ENCODE measurements at places on chromosomes 7 and 10.
A peak's percentile ranks its signal among the peaks of the same experiment; 100 is the strongest.

DNA sequence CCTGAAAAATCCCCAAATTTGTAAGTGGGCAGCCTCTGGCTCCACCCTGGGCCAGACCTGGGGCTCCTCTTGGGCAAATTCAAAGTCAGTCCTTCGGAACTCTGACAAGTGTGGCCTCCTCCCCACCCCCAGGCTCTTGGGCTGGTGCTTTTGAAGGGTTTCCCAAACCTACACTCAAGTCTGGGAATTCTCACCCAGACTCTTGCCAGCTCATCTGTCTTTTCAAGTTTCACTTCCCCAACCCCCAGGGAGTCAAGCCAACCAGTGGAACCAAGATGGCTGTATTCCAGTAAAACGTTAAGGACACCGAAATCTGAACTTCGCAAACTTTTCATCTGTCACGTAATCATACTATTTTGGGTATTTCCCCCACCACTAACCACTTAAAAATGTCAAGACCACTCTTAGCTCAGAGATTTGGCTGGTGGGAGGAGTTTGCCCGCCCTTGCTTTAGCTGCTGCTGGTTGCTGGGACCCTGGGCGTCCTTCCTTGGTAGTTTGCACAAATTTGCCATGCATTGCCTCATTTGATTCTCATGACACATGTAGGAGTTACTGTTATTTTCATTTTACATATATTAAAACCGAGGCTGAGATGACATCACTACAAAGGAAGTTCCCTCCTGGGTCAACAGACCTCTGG lies 1.7 kb upstream of the MYO1G start:
- peaks cover 50% of the 10 kb centered on the region for H3K4me1 ChIP-seq
- DNase-seq, result peak; percentile 73
- peaks cover 48% of the 10 kb centered on the region for H3K36me3 ChIP-seq
- no peak overlapping the region for H3K4me3 ChIP-seq
- peak overlapping the region; percentile 77 for H3K27ac ChIP-seq

- peaks cover 50% of the 10 kb centered on the region for H3K36me3 ChIP-seq
- DNase-seq, result no peak
- peaks cover 19% of the 10 kb centered on the region for H3K4me1 ChIP-seq
- no peak overlapping the region for H3K4me3 ChIP-seq
- no peaks in the 10 kb centered on the region for H3K27me3 ChIP-seq
These were observed 108.7 kb downstream of the TYW1 start for GRCh38 chr7:67105377-67105776.

GRCh38 chr10:111125102-111125501 lies 48.3 kb downstream of the ADRA2A start:
- peaks cover 8% of the 10 kb centered on the region for H3K27me3 ChIP-seq
- H3K36me3 ChIP-seq, result no peaks in the 10 kb centered on the region
- H3K4me3 ChIP-seq, result no peak overlapping the region
- DNase-seq, result no peak

GRCh38 chr10:9140373-9140772 lies 1085.9 kb downstream of the GATA3 start:
- no peaks in the 10 kb centered on the region for H3K4me1 ChIP-seq
- no peaks in the 10 kb centered on the region for H3K36me3 ChIP-seq
- H3K27ac ChIP-seq, result no peak overlapping the region
- DNase-seq, result no peak

GRCh38 chr10:80379701-80380100 lies 23.1 kb downstream of the DYDC2 start:
- no peaks in the 10 kb centered on the region for H3K36me3 ChIP-seq
- H3K27me3 ChIP-seq, result no peaks in the 10 kb centered on the region
- DNase-seq, result no peak
- no peak overlapping the region for H3K4me3 ChIP-seq

- H3K27me3 ChIP-seq, result no peaks in the 10 kb centered on the region
- H3K4me1 ChIP-seq, result no peaks in the 10 kb centered on the region
- H3K4me3 ChIP-seq, result no peak overlapping the region
- no peak overlapping the region for H3K27ac ChIP-seq
These were observed 14.7 kb upstream of the NXPH1 start for GRCh38 chr7:8418629-8419245.

GRCh38 chr10:45061982-45062381 lies 61.3 kb downstream of the ZNF22 start:
- H3K36me3 ChIP-seq, result no peaks in the 10 kb centered on the region
- no peak overlapping the region for H3K27ac ChIP-seq
- no peaks in the 10 kb centered on the region for H3K27me3 ChIP-seq
- no peaks in the 10 kb centered on the region for H3K4me1 ChIP-seq
- no peak for DNase-seq
- no peak overlapping the region for H3K4me3 ChIP-seq

All from spleen (tissue), 13 donors.